Osteoblast (primary cell): ENCODE measurements at places on chromosomes 4 and X.
A peak's percentile ranks its signal among the peaks of the same experiment; 100 is the strongest.

DNA sequence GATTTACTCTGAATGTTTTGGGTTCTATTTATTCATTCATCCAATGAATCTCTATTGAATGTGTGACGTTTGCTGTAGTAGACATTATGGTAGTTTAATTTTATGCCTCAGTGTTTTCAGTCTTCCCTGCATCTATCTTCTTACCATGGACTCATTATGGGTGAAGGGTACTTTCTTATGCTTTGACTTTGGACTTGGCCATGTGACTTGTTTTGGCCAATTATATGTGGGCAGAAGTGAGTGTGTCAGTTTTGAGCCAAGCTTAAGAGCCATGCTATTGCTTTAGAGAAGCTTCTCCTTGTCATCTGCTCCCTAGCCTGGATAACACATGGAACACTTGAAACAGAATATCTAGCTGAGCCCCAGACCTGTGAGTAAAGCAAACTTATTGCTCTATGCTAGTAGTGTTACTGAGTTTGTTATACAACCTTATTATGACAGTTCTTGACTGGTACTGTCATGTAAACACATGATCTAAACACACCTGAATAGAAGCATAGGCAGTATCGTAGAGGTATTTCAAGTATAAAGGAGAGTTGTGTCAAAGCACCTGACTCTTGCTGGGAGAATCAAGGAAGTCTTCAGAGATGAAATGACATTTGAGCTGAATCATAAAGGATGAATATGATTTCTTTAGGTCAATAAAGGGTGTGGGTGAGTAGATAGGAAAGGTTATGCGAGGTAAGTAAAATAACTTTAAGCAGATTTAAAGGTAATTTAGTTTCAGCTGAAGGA, 128.4 kb downstream of the NAA11 start:
- H3K36me3 ChIP-seq: no peaks in the 10 kb centered on the region
- H3K4me1 ChIP-seq: no peaks in the 10 kb centered on the region
- H3K27me3 ChIP-seq: no peaks in the 10 kb centered on the region
- DNase-seq: no peak
- no peak overlapping the region for H3K4me3 ChIP-seq

- no peaks in the 10 kb centered on the region for H3K27me3 ChIP-seq
- H3K4me1 ChIP-seq: no peaks in the 10 kb centered on the region
- no peaks in the 10 kb centered on the region for H3K36me3 ChIP-seq
- peak; percentile 11 for DNase-seq
These were observed 66.0 kb upstream of the C4orf54 start for GRCh38 chr4:99723612-99724011.

GRCh38 chr4:42152507-42153504, at the start of gene BEND4:
TSS of gene BEND4 (minus strand) at chr4:42152655. CDS start at chr4:42152143, 512 bp downstream.
- no peak for DNase-seq
- H3K4me1 ChIP-seq: no peaks in the 10 kb centered on the region
- no peak within 1 kb of the TSS for H3K27ac ChIP-seq
- H3K27me3 ChIP-seq: peaks cover 53% of the 10 kb centered on the region
- H3K4me3 ChIP-seq: peak within 1 kb of the TSS; percentile 39

GRCh38 chr4:76559236-76560071, 124.4 kb downstream of the SHROOM3 start:
- no peaks in the 10 kb centered on the region for H3K27me3 ChIP-seq
- H3K36me3 ChIP-seq: no peaks in the 10 kb centered on the region
- no peak overlapping the region for H3K27ac ChIP-seq

- no peaks in the 10 kb centered on the region for H3K27me3 ChIP-seq
- no peaks in the 10 kb centered on the region for H3K36me3 ChIP-seq
- no peak overlapping the region for H3K4me3 ChIP-seq
- H3K27ac ChIP-seq: no peak overlapping the region
These were observed 94.1 kb upstream of the PPP3CA start for GRCh38 chr4:101441446-101441845.

DNA sequence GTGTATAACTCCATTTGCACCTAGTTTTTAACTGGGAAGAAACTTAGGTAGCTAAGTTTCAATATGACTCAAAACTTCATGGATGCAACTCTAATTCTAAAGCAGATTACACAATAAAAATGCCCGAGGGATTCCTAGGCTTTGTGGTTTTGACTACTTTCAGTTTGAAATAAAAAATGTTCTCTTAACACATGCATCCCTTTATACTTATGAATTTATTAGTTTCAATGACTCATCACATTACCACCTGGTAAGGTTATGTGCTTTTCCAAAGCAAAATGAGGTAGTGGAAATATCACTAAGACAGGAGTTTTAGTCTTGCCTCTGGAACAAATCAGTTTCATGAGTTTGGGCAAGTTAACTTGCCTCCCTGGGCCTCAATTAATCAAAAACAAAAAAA, 125.5 kb downstream of the OPHN1 start:
- H3K27me3 ChIP-seq: no peaks in the 10 kb centered on the region
- H3K4me3 ChIP-seq: no peak overlapping the region
- H3K27ac ChIP-seq: peak overlapping the region; percentile 19
- DNase-seq: no peak

- H3K4me1 ChIP-seq: no peaks in the 10 kb centered on the region
- no peak overlapping the region for H3K27ac ChIP-seq
- no peaks in the 10 kb centered on the region for H3K36me3 ChIP-seq
- no peak for DNase-seq
These were observed 192.5 kb downstream of the EDA start for GRCh38 chrX:69808375-69808774.

- H3K27ac ChIP-seq: no peak overlapping the region
- no peak overlapping the region for H3K4me3 ChIP-seq
- no peak for DNase-seq
- peaks cover 6% of the 10 kb centered on the region for H3K4me1 ChIP-seq
These were observed 36.9 kb upstream of the ANKRD50 start for GRCh38 chr4:124749421-124749820.

GRCh38 chr4:142353149-142353738, 492.9 kb downstream of the INPP4B start:
- peaks cover 16% of the 10 kb centered on the region for H3K4me1 ChIP-seq
- DNase-seq: peak; percentile 8
- H3K4me3 ChIP-seq: peak overlapping the region; percentile 41

GRCh38 chr4:6525474-6525873, 49.5 kb upstream of the MAN2B2 start:
- no peaks in the 10 kb centered on the region for H3K4me1 ChIP-seq
- no peaks in the 10 kb centered on the region for H3K27me3 ChIP-seq
- no peaks in the 10 kb centered on the region for H3K36me3 ChIP-seq

GRCh38 chr4:153521999-153522801, 56.0 kb downstream of the TMEM131L start:
- H3K27ac ChIP-seq: no peak overlapping the region
- no peak for DNase-seq
- no peak overlapping the region for H3K4me3 ChIP-seq
- peaks cover 9% of the 10 kb centered on the region for H3K4me1 ChIP-seq

DNA sequence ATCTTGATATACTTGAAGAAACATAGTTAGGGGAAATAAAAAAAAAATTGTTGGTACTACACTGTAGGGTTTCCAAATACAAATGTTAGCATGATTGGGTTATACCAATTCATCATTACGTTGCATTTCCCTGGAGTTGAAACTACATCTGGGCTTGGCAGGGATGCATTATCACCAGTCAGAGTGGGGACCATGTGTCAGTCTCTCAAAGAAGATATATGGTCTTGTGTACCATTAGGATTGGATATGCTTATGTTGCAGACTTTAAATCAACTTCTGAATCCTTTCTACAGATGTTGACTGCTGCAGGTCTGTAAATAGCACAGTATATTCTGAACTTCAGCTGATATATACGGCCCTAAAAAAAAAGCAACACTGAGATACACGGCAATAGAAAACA, 188.5 kb downstream of the SLIT2 start:
- H3K27me3 ChIP-seq: no peaks in the 10 kb centered on the region
- peaks cover 2% of the 10 kb centered on the region for H3K4me1 ChIP-seq
- H3K36me3 ChIP-seq: no peaks in the 10 kb centered on the region
- H3K4me3 ChIP-seq: no peak overlapping the region

DNA sequence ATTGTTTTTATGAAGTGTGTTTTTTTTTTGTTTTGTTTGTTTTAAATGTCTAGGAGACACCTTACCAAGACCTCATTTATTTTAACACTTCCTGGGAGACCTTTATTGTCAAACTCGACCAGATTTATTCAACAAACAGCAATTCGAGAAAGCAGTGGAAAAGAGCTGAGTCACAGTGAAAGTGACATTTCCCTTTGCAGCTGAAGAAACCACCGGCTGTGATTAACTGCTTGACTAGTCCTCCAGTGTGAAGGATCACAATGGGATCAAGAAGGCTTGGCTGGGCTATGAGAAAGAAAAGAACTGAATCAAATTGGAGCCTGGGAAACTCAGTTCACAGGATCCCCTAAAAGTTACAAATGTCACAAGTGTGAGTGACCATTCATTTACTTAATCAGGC, 11.9 kb upstream of the ADH7 start:
- H3K36me3 ChIP-seq: no peaks in the 10 kb centered on the region
- H3K4me1 ChIP-seq: no peaks in the 10 kb centered on the region
- no peaks in the 10 kb centered on the region for H3K27me3 ChIP-seq
- DNase-seq: peak; percentile 27

DNA sequence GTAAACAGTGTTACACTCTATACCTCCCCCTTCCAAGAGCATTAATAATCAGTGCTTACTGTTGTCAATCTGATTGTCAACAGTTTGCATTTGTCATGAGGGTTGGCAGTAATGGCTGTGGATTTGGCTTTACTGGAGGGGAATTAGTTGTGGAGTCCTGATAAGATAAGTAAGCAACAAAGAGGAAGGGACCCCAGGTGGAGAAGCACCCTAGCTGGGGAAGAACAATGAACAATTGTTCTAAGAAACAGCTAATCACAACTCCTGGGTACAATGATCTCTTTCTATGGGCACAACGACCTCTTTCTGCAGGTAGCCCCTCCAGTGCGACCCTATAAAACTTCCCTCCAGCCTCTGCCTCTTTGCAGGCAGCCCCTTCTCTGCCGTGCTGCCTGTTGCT, 53.2 kb upstream of the CDKN2AIP start:
- peaks cover 27% of the 10 kb centered on the region for H3K27me3 ChIP-seq
- H3K4me1 ChIP-seq: no peaks in the 10 kb centered on the region
- no peak overlapping the region for H3K27ac ChIP-seq
- H3K36me3 ChIP-seq: no peaks in the 10 kb centered on the region

- H3K4me1 ChIP-seq: no peaks in the 10 kb centered on the region
- no peak overlapping the region for H3K27ac ChIP-seq
These were observed 381.0 kb upstream of the DMD start for GRCh38 chrX:33592396-33592795.

DNA sequence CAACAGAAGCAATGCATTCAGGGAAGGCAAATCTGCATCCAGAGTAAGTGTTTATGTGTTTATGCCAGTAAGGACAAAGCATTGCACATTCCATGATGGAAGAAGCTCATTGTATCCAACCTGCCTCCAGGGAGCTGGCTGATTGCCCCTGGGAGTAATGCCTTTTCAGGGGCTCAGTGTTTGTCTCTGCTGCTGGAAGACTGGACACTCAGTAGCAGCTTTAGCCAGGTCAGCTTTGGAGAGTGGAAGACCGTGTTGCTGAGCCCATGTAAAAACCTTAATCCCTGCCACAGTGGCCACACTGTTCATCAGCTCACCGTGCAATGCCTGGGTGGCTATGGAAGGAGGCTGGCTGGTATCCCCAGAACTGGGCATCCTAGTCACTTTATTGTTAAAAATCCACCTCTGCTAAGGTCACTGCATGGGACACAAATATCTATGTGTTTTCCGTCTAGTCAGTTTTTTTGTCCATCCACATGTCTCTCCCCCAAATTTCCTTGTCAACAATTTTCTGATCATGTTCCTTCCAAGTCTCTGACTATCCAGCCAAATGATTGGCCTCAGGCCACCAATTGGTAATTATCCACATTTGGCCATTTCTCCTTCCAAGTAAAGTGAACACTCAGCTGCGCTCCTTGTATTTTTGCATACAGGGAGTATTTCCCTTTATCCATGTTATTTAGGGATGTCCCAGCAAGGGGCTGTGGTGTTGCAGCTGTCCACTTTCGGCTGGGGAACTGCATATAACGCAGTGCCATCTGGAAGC, 2044.5 kb upstream of the AGA start:
- no peaks in the 10 kb centered on the region for H3K4me1 ChIP-seq
- H3K27ac ChIP-seq: no peak overlapping the region
- DNase-seq: no peak
- no peak overlapping the region for H3K4me3 ChIP-seq
- H3K27me3 ChIP-seq: no peaks in the 10 kb centered on the region
- no peaks in the 10 kb centered on the region for H3K36me3 ChIP-seq

DNA sequence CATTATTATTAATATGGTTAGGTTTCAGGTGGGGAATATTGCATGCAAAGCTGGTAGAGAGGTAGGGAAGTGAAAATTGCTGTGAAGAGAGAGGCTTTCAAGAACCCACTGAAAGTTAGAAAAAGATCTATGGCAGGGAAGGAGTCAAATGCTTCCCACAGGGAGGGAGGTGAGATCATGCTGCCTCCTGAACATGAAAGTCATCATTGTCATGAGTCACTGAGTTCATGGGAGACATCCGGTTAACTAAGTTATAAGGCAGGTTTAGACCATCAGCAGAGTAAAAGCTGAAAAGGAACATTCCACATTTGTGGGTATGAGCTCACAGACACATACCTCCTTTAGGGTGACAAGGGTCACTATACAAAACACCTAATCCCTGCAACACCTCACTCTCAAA, 16.2 kb downstream of the GATB start:
- DNase-seq: peak; percentile 93
- H3K4me3 ChIP-seq: no peak overlapping the region
- peaks cover 11% of the 10 kb centered on the region for H3K4me1 ChIP-seq
- no peaks in the 10 kb centered on the region for H3K36me3 ChIP-seq

DNA sequence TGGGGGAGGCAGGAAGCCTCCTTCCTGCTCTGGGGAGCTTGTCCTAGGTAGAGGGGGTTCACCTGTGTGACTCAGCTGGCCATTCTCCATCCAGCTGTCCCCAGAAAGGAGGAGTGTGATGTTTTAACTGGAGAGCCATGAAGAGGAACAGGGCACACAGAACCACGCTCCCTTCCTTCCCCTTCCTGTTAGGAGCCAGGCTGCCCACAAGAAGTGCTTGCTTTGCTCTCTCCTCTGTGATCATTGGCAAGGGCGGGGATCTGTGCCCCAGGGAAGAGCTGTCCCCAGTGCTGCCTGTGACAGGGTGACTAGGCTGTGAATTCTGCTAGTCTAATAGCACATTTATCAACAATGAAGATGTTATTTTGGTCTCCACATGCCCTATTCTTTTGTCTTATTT, 169.6 kb upstream of the GATB start:
- no peaks in the 10 kb centered on the region for H3K27me3 ChIP-seq
- no peak for DNase-seq
- H3K4me1 ChIP-seq: no peaks in the 10 kb centered on the region
- H3K27ac ChIP-seq: no peak overlapping the region
- no peaks in the 10 kb centered on the region for H3K36me3 ChIP-seq

- no peak for DNase-seq
- H3K27me3 ChIP-seq: no peaks in the 10 kb centered on the region
- H3K4me1 ChIP-seq: no peaks in the 10 kb centered on the region
- no peak overlapping the region for H3K27ac ChIP-seq
These were observed 1496.7 kb downstream of the TECRL start for GRCh38 chr4:62912531-62912930.

DNA sequence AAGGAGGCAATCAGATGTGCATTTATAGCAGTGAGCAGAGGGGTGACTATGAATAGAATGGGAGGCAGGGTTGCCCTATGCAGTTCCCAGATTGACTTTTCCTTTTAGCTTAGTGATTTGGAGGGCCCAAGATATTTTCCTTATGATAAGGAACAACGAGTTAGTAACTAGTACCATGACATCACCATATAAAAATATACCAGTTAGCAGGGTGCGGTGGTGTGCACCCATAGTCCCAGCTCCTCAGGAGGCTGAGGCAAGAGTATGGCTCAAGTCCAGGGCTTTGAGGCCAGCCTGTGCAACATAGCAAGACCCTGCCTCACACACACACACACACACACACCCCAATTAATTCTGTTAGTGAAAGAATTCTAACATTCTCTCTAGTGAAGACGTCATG, 53.0 kb downstream of the IL13RA2 start:
- H3K27me3 ChIP-seq: peaks cover 6% of the 10 kb centered on the region
- H3K4me1 ChIP-seq: no peaks in the 10 kb centered on the region
- H3K36me3 ChIP-seq: no peaks in the 10 kb centered on the region
- no peak overlapping the region for H3K4me3 ChIP-seq
- DNase-seq: no peak
- H3K27ac ChIP-seq: no peak overlapping the region
